NCI-H2107 (cell line): ENCODE measurements at places on chromosomes 5 and 9.

GRCh38 chr9:136160381-136160841, 41.7 kb upstream of the TMEM250 start:
- peak; percentile 61 for DNase-seq

DNA sequence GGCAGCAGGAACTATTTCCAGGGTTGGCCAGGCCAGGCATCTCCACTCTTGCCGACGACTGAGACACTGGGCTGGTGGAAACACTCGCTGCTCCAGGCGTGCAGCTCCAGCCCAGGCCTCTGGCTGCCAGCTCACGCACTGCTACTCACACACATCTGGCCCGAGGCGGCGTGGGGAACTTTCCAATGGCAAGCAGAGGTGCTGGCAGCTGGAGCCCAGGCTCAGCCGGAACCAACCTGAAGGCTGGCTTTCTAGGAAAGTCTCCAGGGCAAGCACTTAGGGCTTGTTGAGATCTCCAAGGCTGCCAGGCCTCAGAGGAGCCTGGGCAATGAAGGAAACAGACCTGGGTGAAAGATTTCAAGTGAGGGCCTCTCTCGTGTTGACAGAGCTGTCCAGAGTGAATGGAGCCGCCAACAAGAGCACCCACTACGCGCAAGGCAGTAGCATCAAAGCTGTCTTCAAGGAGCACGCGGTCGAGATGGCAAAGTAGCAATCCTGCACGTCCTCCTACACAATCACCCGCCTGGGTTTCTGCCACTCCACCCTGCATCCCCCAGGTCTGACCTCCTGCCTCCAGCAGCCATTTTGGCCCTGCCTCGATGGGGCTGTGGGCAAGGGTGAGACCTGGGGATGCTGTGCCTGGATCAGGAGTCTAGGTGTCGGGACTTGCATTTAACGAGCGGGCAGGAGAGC, 14.4 kb downstream of the SH3PXD2B start:
- DNase-seq: no peak

GRCh38 chr5:142615948-142616347, 69.9 kb downstream of the FGF1 start:
- no peak for DNase-seq

DNA sequence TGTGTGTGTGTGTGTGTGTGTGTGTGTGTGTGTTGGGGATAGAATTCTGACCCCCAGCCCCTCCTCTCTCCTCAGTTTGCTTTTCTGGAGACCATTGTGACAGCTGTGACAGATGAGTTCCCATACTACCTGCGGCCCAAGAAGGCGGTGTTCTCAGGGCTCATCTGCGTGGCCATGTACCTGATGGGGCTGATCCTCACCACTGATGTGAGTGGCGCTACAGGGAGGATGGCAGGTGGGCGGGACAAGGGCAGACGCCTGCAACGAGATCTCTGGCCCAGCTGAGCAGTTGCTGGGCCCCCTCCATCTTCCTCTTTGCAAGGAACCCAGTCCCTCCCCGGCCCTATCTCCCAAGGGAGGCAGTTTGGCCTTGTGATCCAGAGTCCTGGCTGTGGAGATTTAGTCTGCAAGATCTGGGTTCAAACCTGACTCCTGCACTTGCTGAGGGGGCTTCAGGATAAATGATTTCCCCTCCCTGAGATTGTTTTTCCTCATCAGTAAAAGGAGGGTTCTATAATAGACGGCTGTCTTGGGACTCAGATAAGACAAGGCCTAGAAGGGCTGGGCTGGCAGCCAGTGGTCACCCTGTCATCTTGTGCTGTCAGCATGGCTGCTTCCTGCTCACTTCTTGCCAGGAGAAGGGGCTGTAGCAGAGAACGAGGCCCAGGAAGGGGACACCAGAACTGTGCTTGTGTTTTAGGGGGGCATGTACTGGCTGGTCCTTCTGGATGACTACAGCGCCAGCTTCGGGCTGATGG, 14.1 kb downstream of the SLC6A7 start:
- no peak for DNase-seq

GRCh38 chr5:5018578-5018970, 121.6 kb upstream of the ADAMTS16 start:
- DNase-seq: no peak

- no peak for DNase-seq
These were observed 85.0 kb downstream of the SEMA4D start for GRCh38 chr9:89412951-89413350.

DNA sequence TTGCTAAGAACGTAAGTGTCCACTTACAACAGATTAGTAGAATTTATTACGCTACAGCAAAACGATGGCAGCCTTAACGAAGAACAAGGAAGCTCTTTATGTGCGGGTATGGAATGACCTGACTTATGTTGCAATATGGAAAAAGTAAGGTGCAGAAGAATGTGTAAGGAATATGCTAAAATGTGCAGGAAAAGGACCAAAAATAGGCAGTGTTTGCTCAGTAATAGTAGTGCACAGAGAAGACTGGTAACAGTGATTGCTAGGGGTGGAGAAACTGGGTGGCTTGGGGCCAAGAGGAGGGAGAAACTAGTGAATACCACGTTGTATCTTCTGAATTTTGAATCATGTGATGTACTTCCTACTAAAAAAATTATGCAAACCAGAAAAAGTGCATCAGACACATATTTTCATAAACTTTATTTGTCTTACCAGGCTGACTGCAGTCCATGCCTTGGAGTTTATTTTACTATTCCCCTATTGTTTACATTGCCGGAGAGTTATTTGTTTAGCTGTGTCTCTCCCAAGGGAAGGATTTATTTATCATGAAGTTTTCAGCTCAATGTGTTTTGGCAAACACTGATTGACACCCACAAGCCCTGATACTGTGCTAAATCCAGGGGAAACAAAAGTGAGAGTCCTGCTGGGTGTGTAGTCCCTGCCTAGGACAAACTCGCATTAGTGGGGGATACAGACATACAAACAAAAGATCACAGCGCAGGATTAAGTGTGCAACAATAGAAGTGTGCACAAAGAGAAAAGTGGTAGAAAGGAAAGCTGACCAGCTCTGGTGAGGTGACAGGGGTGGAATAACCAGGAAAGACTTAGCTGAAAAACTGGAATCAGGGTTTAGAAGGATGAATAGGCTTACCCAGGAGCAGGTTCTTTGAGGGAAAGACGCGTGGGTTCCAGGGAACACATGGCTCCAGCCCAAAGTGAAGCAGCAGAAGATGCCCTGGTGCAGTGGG, 34.0 kb upstream of the ZNF484 start:
- DNase-seq: no peak

DNA sequence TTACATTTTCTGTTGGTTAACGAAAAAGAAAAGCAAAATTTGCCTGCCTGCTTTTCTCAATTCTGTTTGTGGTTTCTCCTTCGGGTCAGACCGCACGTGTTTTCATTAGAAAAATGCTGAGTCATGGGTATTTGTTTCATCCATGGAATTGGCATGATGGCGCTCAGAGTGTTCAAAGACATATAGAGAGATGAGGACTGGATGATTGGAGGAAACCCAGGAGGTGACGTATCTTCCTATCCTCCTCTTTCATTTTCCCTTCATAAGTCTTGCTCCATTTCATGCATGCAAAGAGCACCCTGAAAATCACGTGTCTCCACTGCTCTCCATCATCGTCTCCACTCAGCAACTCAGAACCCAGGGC, 353.8 kb upstream of the WWC1 start:
- DNase-seq: no peak

- no peak for DNase-seq
These were observed 60.5 kb downstream of the BARX1 start for GRCh38 chr9:93894691-93895079.

GRCh38 chr5:14326035-14326903, 183.1 kb downstream of the TRIO start:
- no peak for DNase-seq

DNA sequence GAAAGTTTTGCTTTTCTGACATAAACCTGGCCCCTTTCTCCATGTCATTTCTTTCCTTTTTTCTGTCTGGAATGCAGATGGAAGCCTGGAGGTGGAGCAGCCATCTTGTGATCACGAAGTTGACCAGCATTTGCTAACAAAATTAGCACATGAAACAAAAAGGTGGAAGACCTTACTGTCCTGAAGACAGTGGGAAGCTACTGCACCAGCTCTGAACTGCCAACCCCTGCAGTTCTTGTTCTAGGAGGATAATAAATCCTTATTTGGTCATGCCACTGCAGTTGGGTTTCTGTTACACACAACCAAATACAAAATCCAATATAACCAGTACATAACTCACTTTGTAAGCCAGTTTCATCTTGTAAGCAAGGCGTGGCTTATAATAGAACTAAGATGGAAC, 249.4 kb upstream of the TBCA start:
- no peak for DNase-seq

GRCh38 chr5:115262321-115263077, at the start of gene PGGT1B:
Gene PGGT1B (minus strand): TSS chr5:115262877. CDS start chr5:115262851, 26 bp downstream.
- peak; percentile 30 for DNase-seq

- no peak for DNase-seq
These were observed 96.3 kb downstream of the CMYA5 start for GRCh38 chr5:79785983-79786382.

DNA sequence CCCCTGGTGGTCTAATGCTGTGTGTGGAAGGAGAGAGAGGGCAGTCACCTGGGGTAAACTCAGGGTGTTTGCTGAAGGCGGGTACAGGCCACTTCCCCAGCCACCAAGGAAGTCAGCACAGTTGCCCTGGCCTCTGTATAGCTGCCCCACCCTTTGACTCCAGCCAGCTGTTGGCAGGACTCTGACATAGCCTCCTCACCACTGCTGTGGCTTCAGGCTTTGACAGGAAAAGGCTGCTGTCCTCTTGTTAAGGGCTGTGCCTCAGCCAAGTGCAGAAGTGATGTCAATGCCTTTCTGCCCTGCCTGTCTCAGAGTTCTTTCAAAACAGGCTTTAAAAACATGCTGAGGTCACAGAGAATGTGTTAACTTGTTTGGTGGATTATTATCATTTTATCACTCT, 487.2 kb upstream of the KLF4 start:
- no peak for DNase-seq

- DNase-seq: no peak
These were observed 34.5 kb upstream of the ACOT12 start for GRCh38 chr5:81428446-81428845.

GRCh38 chr9:82466616-82467260, 478.2 kb downstream of the SPATA31D1 start:
- no peak for DNase-seq

GRCh38 chr5:58855851-58856739, 273.2 kb downstream of the RAB3C start:
- DNase-seq: no peak

- DNase-seq: no peak
These were observed 382.7 kb downstream of the ENC1 start for GRCh38 chr5:74257645-74258313.

DNA sequence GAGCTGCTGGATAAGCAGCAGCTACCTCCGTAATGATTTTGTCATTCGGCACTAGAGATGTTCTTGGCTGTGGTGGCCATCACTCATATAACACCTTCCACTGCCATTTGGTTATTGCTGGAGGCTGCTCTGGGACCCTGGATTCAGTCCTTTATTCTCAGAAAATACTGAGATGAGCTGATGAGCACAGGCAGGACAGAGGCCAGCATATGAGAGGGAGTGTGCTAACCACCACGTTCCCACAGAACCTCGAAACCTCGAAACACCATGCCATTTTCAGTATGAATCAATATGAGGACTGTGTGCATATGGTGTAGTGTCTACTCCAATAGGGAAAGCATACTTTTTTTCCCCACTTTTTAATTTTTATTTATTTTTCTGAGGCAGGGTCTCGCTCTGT, 56.6 kb downstream of the ADAM19 start:
- DNase-seq: no peak

GRCh38 chr5:54794135-54794975, 191.0 kb downstream of the ESM1 start:
- no peak for DNase-seq

GRCh38 chr9:77455312-77455927, 192.7 kb downstream of the GNA14 start:
- no peak for DNase-seq

DNA sequence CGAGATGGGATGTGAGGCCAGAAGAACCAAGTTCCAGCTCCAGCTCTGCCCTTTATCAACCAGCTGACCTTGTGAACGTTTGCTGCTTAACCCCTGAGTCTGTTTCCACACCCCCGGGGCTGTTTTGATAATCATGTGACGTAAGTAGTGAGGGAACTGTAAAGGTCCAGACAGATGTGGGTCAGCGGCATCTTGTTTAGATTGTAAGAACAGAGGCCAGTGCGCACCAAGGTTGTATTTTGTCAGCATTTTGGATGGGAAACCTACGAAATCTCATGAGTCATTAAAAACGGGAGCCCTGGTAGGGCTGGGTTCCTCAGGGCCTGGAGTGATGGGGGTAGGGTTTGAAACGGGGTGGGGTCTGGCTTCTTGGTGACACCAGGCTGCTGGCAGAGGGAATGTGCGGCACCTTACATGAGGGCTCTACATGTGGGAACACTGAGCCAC, 13.8 kb upstream of the COL15A1 start:
- DNase-seq: no peak

GRCh38 chr9:5872511-5872910, 18.2 kb upstream of the MLANA start:
- DNase-seq: no peak

GRCh38 chr5:66248874-66249273, 104.8 kb downstream of the SREK1 start:
- no peak for DNase-seq

GRCh38 chr5:4205398-4205797, 609.8 kb downstream of the IRX1 start:
- DNase-seq: no peak

- DNase-seq: no peak
These were observed 99.9 kb upstream of the PITX1 start for GRCh38 chr5:135133698-135134515.

DNA sequence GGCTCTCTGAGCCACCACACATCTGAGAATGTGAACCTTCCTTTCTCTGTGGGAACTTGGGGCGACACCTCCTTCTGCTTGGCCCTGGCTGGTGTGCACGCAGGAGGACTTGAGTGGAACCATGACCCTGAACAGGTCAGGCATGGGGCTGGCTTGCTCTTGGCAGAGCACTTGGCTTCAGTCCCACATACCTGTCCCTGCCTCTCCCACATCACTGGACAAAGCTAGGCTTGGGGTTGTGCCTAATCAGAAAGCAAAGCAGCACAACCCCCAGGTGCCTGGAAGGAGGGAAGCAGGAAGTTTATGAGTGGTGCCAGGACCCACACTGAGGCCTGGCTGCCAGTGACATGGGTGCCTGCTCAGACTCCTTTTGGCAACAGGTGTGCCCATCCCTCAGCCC, 13.2 kb downstream of the GADD45G start:
- DNase-seq: no peak

GRCh38 chr9:20040991-20041696, 252.3 kb upstream of the SLC24A2 start:
- no peak for DNase-seq

GRCh38 chr5:158911693-158912363, 187.9 kb downstream of the EBF1 start:
- DNase-seq: no peak

GRCh38 chr9:105205787-105206495, 38.5 kb upstream of the SLC44A1 start:
- no peak for DNase-seq
